Lung (tissue), 17 donors: ENCODE measurements at places on chromosomes 4 and X. TPM values are rescaled to one million over a fixed set of nuclear protein-coding genes. Genes with fewer than 3 reads are reported as not detected.

DNA sequence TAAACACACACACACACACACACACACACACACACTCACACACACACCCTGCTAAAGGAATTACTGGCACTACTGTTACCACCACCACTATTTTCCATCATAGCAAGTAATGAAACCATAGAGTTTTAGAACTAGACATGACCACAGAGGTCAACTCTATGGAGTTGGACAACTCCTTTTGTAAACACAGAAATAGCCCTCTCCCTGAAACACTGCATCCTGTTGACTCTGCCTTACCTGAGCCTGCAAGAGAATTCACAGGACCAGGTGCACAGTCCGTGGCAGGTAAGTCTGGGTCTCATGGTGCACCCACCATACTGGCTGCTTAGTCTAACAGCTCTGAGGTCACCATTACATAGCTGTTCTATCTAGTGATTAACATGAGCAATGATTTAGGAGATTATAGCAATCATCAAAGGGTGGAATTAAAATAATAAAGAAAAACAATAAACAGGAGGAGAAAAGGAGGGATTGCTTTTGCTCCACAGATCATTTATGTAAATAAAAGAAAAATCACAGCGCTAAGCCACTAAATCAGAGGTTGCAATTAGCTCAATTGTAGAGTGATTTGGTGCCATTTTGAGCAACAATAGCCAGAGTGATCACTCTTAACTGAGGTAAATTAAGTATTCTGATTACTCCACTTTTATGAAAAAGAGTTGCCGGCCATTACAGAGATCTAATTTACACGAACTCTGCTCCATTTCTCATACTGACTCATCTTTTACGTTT is 340.0 kb upstream of the RASGEF1B start:
- H3K27ac ChIP-seq, result no peak overlapping the region
- peaks cover 12% of the 10 kb centered on the region for H3K4me1 ChIP-seq
- H3K4me3 ChIP-seq, result no peak overlapping the region
- no peaks in the 10 kb centered on the region for H3K27me3 ChIP-seq
- no peak for DNase-seq

DNA sequence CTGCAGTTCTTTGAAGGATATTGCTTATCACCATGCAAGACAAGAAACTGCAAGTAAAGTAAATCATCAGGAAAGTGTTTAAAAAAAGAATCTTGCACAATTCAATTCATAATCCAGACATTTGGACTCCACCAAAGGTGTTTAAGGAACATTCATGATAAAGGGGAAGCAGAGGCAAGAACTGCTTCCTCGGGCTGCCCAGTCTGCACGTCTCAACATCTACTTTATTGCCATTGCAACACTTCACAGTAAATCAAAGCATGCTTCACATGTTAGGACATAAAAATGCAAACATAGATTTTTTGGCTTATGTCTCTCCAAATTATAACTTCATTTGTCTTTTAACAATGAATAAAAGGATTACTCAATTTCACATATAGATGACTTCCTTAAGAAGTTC is 42.5 kb downstream of the MID1 start:
- no peaks in the 10 kb centered on the region for H3K27me3 ChIP-seq
- H3K4me1 ChIP-seq, result no peaks in the 10 kb centered on the region
- H3K36me3 ChIP-seq, result no peaks in the 10 kb centered on the region
- no peak overlapping the region for H3K27ac ChIP-seq
- no peak overlapping the region for H3K4me3 ChIP-seq

HTN3 gene
- total RNA-seq, result not detected

RBMXL3 gene
- total RNA-seq, result not detected

DNA sequence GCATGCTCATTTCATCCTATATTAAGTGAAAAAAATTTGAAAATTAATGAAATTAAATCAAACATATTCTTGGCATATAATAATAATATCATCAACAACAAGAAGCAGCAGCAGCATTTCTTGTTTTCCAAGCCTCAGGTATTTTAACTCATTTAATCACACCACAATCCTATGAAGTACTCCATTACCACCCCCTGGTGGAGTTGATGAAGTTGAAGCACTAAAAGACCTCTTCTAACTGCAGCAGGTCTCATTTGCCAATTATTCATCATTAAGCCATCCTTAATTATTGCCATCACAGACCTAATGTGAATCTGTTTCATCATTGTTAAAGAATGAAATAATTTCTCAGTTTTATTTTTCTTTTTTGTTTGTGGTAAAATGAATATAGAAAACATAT is 801.4 kb upstream of the GRID2 start:
- no peak overlapping the region for H3K27ac ChIP-seq
- no peaks in the 10 kb centered on the region for H3K36me3 ChIP-seq
- H3K4me1 ChIP-seq, result no peaks in the 10 kb centered on the region
- no peak overlapping the region for H3K4me3 ChIP-seq

DMD gene
- 73.8 TPM for total RNA-seq

GRCh38 chr4:185821029-185821419 is 9.0 kb upstream of the SORBS2 start:
- no peak overlapping the region for H3K27ac ChIP-seq
- DNase-seq, result no peak
- no peaks in the 10 kb centered on the region for H3K27me3 ChIP-seq
- no peaks in the 10 kb centered on the region for H3K36me3 ChIP-seq

PABPC1L2B gene
- total RNA-seq, result not detected

DNA sequence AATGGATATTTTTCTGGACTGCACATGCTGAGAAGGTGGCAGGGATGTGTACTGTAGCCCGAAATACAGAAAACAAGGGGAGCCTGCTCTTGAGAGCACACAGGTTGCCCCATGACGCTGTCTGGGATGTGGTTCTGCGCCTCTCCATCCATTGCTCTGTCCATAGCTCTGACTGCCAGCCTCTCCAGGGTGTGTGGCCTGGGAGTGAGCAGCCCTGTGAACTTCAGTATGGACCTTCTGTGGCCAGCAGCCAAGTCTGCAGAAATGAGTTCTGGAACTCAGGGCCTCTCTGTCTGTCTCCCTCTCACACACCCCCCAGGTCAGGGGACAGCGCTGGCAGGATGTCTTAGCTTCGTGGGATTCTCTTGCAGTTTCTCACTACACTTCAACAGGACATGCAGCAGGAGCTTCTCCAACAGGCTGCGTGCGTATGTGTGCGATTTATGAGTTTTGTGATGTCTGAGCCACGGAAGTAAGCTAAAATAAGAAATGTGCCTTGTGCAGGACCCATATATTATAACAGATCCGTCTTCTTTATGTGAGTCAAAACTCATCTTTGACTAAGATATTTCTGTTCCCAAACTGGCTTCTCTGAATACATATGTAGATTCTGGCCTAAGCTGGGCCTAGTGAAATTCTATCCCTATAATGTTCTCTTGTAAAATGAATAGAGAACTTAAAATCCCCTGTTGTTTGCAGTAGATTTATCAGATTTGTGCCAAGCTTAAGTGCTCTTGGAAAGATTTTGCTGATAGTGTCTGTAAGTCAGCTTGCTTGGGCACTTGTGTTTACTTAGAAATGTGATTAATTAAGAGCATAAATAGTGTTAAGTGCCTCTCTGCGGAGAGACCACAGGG is 40.0 kb downstream of the PROM1 start:
- peaks cover 6% of the 10 kb centered on the region for H3K4me1 ChIP-seq
- peaks cover 25% of the 10 kb centered on the region for H3K27me3 ChIP-seq
- peak; percentile 44 for DNase-seq
- H3K4me3 ChIP-seq, result no peak overlapping the region

P2RY4 gene
- total RNA-seq, result 1.3 TPM

- no peaks in the 10 kb centered on the region for H3K4me1 ChIP-seq
- no peak overlapping the region for H3K27ac ChIP-seq
- DNase-seq, result no peak
- H3K27me3 ChIP-seq, result no peaks in the 10 kb centered on the region
- H3K4me3 ChIP-seq, result no peak overlapping the region
These were observed 4.8 kb upstream of the MPP1 start for GRCh38 chrX:154809939-154810665.

DNA sequence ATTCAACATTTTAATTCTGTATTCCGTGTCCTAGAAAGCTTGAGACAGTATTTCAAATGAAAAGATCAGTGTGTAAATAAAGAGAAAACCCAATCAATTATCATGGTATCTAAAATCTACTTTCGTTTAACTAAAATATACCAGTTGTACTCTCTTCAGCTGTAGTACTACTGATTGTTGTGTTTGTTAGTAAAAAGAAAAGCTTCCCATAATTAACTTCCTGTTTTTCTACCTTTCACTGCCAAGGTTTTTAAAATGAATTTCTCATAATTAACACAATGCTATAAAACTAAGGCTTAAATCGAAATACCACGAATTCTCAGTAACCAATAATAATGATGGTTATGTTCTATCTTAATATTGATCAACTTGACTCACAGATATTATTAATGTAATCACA is 37.4 kb downstream of the PPP3CA start:
- H3K4me3 ChIP-seq, result no peak overlapping the region
- no peak for DNase-seq
- no peaks in the 10 kb centered on the region for H3K36me3 ChIP-seq
- H3K4me1 ChIP-seq, result peaks cover 4% of the 10 kb centered on the region
- no peak overlapping the region for H3K27ac ChIP-seq

SMIM10L2A gene
- 1.5 TPM for total RNA-seq

- no peak overlapping the region for H3K27ac ChIP-seq
- H3K36me3 ChIP-seq, result no peaks in the 10 kb centered on the region
- no peaks in the 10 kb centered on the region for H3K4me1 ChIP-seq
- no peak for DNase-seq
These were observed 199.4 kb upstream of the TRAM1L1 start for GRCh38 chr4:117284736-117285135.

GRCh38 chr4:185849664-185850550 is 37.9 kb upstream of the SORBS2 start:
- no peaks in the 10 kb centered on the region for H3K36me3 ChIP-seq
- H3K27me3 ChIP-seq, result no peaks in the 10 kb centered on the region
- H3K27ac ChIP-seq, result no peak overlapping the region
- peak; percentile 88 for DNase-seq

TNMD gene
- not detected for total RNA-seq

FRMD7 gene
- not detected for total RNA-seq

AVPR2 gene
- total RNA-seq, result 0.98 TPM

DNA sequence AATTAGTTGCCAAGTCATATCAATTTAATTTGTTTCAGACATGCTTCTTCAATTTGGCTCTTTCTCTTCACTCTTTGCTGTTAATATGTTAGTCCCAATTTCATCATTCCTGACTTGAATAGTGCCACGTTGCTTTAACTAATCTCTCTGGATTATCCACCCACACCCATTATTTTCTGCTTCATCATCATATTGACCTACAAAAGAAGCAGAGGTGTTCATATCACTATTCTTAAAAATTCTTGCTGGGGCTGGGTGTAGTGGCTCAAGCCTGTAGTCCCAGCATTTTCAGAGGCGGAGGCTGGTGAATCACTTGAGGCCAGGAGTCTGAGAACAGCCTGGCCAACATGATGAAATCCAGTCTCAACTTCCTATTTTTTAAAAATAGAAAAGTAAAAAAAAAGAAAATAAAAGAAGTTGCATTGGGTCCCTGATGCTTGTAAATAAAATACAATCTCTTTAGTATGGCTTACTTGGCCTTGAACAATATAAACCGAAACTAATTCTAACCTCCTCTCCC is 65.7 kb upstream of the KCNIP4 start:
- DNase-seq, result no peak
- H3K4me3 ChIP-seq, result no peak overlapping the region
- no peaks in the 10 kb centered on the region for H3K27me3 ChIP-seq

MAGEA4 gene
- not detected for total RNA-seq

DNA sequence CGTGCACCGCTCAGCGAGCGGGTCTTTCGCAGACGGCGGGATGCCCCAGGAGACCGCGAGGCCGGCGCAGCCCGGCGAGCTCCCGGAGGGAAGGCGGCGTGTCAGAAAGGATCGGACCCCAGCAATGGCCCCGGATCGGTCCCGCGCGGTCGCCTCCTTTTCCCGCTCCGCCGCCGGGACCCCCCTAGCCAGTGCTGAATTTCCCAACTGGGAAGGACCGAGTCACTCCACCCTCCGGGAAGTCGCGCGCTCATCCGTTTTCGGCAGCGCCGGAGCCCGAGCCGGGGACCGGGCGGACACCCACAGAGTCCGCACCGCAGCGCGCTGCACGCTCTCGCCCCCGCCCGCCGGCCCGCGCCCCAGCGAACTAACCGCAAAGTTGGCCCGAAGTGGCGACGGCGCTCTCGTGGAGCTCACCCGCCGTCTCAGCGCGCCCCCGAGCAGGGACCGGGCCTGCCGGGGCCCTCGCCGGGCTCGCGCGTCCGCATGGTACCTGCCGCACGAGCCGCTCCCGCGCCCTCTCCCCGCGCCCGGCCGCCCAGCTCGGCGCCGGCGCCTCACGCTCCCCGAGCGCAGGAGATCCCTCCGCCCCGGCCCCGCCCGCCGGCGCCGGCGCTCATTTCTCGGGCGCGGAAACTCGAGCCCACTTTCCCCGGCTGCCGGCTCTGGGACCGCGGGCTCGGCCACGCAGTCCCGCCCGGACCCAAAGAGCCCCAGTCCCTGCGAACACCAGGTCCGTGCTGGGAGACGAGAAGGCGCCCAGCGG is at the start of gene FAT1:
TSS of gene FAT1 (minus strand) at position 565 of the 766 bp plus-strand sequence. CDS start 14,029 bp downstream, outside the sequence.
- no peaks in the 10 kb centered on the region for H3K27me3 ChIP-seq
- DNase-seq, result peak; percentile 87
- H3K4me3 ChIP-seq, result peak within 1 kb of the TSS; percentile 84
- H3K27ac ChIP-seq, result peak within 1 kb of the TSS; percentile 94
- H3K4me1 ChIP-seq, result peaks cover 21% of the 10 kb centered on the region

MSANTD1 gene
- total RNA-seq, result 1.4 TPM

SPANXD gene
- total RNA-seq, result not detected

DNA sequence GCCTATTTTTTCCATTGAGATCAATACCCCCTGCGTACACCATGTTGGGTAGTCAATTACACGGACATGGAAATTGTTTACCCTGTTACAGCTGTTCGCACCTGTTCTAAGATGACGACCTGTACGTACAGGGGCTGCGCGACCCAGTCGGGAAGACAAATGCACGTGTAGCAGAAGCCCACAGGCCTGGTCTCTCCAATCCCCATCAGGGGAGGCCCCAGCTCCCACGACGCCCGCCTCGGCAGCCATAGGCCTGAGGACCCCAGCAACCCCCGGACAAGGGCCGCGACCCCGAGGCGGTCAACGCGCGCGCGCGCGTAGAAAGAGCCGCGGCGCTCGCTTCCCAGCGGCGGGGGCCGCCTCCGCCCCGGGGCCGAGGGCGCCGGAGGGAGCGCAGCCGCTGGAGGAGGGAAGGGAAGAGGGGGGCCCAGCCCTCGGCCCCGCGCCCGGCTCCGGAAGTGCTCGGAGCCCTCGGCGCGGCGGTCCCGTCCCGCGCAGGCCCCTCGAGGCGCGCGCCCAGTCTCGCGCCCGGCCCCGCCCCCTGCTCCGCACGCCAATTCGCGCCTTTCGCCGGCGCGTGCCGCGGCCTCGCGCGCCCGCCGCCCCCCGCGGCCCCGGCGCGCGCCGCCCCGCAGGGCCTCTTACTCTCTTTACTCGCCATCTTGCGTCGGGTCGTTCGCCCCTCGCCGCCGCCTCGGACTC is 618 bp downstream of the RBBP7 start:
- H3K36me3 ChIP-seq, result no peaks in the 10 kb centered on the region
- peaks cover 8% of the 10 kb centered on the region for H3K4me1 ChIP-seq
- H3K27ac ChIP-seq, result peak overlapping the region; percentile 91
- DNase-seq, result peak; percentile 75
- peaks cover 41% of the 10 kb centered on the region for H3K27me3 ChIP-seq

GRCh38 chr4:36255577-36255976 is 11.3 kb upstream of the ARAP2 start:
- H3K36me3 ChIP-seq, result no peaks in the 10 kb centered on the region
- no peak for DNase-seq
- no peak overlapping the region for H3K4me3 ChIP-seq
- H3K4me1 ChIP-seq, result no peaks in the 10 kb centered on the region
- H3K27me3 ChIP-seq, result no peaks in the 10 kb centered on the region
- no peak overlapping the region for H3K27ac ChIP-seq
